AG04450 (cell line): ENCODE measurements at places on chromosomes 7 and 10.
A peak's percentile ranks its signal among the peaks of the same experiment; 100 is the strongest.

DNA sequence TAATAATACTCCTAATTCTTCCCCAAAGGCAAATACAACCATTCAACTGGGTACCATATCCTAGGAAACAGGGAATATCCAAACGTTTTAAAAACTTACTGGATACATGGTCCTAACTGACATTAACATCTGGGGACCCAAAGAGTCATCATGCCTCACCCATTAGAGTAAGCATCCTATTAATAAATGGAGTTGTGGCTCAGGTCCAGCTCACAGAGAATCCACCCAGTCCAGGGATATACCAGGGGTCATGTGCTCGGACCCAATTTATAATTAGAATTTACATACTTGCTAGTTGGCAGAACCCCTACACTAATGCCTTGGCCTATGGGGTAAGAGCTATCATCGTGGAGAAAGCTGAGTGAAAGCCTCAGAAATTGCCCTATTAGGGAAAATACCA, 670.0 kb downstream of the XPNPEP1 start:
- DNase-seq = no peak

GRCh38 chr7:157233677-157234076, 95.0 kb downstream of the UBE3C start:
- no peak for DNase-seq

- no peak for DNase-seq
Observed at GRCh38 chr7:70849580-70850235, 282.2 kb upstream of the GALNT17 start.

DNA sequence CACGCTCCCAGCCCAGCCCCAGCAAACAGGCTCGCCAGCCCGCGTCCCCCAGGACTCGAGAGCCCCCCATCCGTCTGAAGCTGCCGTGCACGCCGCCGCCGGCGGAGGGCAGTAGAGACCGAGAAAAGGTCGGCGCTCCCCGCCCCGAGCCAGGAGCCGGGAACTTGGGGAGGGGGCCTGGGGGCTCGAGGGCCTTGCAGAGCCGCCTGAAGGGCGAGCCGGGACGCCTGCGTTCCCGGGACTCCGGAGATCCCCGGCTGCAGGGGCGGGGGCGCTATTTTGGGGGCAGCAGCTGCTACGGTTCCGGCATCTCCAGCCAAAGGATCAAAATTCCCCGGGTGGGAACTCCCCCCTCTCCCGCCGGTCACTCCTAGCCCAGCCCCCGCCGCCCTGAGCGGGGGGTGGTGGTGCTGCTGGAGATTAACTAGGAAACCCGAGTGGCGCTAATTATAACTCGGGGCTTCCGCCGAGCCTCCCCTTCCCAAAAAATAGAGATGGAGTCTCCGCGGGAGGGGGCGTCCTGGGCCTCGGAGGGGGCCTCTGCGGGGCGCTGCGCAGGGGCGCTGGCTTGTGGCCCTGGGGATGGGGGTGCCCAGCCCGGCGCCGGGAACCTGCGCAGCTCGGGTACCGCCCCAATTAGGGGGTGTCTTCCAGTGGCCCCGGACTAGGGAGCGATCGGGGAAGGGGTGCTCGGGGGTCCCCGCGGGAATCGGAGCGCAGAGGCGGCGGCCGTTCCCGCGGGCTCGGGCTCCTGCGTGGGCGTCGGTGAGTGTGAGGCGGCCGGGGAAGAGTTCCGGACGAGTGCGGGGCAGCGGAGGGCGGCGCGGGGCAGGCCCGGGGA, 608 bp downstream of the ACHE start:
- no peak for DNase-seq

DNA sequence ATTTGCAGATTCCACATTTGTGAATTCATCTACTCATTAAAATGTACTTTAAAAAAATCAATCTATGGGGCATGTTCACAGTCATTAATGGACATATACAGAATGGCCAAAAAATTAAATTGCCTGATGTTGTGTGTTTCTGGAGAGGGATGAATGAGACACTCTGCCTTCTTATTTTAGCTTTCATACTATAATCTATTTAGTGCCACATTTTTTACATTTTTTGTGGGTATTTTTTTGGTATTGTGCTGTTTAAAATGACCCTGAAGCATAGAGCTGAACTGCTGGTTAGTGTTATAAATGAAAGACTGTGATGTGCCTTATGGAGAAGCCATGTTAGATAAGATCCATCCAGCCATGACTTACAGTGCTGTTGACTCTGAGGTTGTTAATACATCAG, 961.8 kb upstream of the LRRN3 start:
- DNase-seq = no peak

DNA sequence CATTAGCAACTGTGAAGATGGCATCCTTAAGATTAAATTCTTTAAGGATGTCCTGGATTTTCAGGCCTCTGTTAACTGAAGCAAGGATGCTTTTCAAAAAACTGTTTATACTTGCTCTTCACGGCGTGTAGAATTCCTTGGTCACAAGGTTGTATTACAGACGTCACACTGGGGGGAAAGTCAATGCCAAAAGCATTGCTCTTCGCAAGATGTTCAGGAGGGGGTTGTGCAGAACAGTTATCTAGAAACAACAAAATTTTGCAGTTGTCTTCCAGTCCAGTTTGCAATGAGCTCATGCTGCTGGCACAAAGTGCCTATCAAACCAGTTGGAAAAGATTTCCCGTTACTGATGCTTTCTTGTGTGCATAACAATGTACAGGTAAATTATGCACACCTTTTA, 8.2 kb upstream of the KIF20B start:
- DNase-seq = no peak

DNA sequence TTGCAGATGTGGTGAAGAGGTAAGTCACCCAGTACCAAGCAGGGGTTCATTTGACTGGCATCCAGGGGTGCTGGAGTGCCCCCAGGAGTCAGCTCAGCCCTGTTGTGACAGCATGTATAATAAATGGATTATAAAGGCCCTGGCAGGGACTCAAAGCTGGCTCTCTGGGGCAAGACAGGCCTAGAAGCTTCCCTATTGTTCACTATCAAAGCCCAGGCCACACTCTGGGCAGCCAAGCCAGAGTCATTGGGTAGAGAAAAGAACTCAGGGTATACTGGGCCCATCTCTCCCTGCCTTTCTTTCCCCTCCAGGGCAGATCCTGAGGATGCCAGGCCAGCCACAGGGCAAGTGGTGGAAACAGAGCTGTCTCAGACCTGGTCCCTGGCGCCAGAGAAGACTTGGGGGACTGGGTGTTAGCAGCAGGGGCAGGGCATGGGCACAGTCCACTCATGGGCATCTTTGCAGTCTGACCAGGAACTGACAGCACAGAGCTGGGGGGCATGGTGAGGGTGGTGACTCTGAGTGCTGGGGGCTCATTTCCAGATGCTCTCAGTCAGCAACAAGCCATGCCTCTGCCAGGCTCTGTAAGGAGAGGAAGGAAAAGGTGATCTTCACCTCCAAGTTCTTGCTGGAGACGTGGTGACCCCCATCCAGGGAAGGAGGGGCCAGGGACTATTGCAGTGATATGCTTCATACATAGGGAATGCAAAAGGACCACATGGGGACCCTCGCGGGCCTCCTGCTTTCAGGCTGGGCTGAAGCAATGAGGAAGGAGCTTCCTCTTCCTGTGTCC, 11.7 kb downstream of the RBP3 start:
- DNase-seq = no peak

DNA sequence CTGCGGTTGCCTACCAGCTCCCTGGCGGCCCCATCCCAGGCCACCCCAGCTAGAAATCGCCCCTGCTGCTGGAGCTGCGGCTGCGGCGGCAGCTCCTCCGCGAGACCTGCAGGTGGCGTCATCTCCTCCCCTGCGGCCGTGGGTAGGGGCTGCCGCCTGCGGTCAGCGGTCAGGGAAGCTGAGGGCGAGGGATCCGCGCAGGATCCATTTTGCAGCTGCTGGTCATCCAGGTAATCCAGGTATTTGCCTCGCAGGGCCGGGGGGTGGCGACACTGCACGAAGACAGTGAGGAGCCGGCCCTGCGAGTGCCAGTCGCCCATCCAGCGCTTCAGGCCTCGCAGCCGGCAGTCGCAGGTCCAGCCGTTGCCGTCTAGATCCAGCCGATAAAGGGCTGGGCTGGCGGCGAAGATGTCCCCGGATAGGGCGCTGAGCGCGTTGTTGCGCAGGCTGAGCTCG, 1.5 kb downstream of the TRIL start:
- no peak for DNase-seq

GRCh38 chr10:12377658-12378290, 28.4 kb downstream of the CAMK1D start:
- DNase-seq = no peak

GRCh38 chr10:26359670-26360069, 78.5 kb upstream of the APBB1IP start:
- DNase-seq = no peak

DNA sequence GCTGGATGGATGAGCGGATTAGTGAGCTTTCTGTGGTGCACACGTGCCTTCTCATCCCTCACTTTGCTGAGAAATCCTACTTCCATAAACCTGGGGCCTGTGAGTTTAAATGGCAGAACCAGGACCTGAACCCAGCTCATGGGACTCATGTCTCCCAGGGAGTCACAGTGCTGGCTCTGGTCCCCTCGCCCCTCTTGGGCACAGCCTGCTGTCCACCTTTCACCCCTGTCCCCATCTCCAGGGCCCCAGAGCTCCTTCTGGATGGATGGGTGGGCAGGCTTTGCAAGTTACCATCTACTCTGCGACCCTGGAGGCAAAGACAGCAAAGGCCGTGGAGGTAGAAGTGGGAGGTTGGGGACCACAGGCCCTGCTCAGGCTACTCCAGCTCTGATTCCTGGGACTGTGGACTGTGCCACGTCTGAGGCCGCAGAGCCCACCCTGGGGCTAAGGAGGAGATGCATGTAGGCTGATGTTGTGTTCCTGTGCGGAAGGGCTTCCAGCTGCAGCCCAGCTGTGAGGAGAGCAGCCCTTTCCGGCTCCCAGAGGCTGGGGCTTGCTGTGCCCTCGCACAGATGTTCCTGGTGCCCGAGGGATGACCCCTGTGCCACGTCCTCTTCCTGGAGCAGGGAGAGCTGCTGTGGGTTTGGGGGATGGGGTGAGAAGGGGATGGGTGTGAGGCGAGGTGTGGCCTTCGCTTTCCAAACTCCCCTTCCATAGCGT, 40.3 kb downstream of the PRF1 start:
- DNase-seq = no peak

- no peak for DNase-seq
Observed at GRCh38 chr7:34849163-34849960, 187.9 kb downstream of the DPY19L1 start.

GRCh38 chr7:133230591-133231194, 22.2 kb upstream of the EXOC4 start:
- peak; percentile 15 for DNase-seq

GRCh38 chr10:74585231-74586087, 240.9 kb upstream of the KAT6B start:
- DNase-seq = no peak
